RPMI8226 (cell line): ENCODE measurements at places on chromosomes 3 and 15.

DNA sequence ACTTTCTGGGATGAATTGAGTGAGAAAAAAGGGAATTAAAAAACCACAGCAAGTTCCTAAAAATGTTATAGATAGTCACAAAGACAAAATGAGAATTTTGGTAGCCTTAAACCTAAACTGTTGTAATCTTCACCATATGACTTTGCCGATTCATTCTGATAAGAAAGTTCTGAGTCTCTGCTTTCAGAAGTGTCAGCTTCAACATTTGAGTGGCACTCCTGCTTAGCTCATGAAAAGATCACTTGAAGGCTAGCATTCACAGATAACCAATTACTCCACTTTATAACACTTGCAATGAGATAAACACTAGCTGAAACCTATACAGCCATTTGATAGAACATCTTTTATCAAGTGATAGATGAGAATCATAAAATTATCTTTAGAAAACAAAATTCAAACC lies 288.1 kb upstream of the POU1F1 start:
- DNase-seq: no peak

GRCh38 chr3:81666502-81667121 lies 94.8 kb downstream of the GBE1 start:
- DNase-seq: no peak

GRCh38 chr3:140152851-140153639 lies 218.1 kb downstream of the CLSTN2 start:
- DNase-seq: peak; percentile 22

DNA sequence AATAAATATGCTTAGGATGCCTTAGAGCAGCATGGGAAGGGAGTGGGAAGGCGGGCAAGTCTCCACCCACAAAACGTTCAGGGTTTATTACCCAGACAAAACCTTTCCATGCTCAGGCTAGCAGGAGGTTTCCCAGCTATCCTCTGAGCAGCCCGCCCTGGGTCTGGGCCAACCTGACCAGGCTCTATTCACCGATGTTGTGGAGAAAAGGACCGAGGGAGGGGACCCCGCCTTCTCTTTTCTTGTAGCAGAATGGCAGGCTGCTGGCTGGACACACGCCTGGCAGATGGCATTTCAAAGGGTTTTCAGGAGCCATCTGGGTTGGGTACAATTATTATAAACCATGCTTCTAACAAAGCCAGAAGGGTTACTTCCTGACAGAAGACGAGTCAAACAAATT lies 540.9 kb downstream of the MAGI1 start:
- DNase-seq: no peak

- no peak for DNase-seq
Measured at GRCh38 chr3:194308601-194309449, 42.3 kb downstream of the CPN2 start.

- DNase-seq: no peak
Measured at GRCh38 chr3:16604887-16605602, at the start of gene DAZL. DAZL (minus strand) TSS chr3:16605423; CDS start chr3:16605205, 218 bp downstream.

- no peak for DNase-seq
Measured at GRCh38 chr3:156498307-156498706, 56.6 kb downstream of the SSR3 start.

DNA sequence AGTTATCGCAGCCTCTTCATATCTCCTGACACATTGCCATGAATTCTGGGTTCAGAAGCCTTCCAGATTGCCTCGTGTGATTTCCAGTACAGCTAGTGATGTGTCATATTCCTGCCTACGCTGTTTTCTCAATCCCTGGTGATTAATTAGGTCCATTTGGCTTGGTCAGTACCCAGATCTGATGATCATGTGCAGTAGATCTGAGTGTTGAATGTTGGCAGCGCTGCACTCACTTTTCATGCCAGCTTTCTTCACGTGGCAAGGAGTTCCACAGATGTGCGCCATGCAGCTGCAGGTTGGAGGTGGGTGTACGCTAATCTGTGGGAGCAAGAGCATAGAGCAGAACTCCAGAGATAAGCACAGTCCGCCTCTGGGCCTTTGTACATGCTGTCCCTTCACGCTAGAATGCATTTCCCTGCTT lies 86.9 kb upstream of the COL6A5 start:
- DNase-seq: no peak

- peak; percentile 66 for DNase-seq
Measured at GRCh38 chr15:62782071-62782841, 260.3 kb upstream of the TPM1 start.

- DNase-seq: no peak
Measured at GRCh38 chr3:138412821-138413551, 21.4 kb upstream of the ESYT3 start.
